ENCODE measurements at places on chromosomes 16 and 17. TPM values are rescaled to one million over a fixed set of nuclear protein-coding genes. Genes with fewer than 3 reads are reported as not detected.

DNA sequence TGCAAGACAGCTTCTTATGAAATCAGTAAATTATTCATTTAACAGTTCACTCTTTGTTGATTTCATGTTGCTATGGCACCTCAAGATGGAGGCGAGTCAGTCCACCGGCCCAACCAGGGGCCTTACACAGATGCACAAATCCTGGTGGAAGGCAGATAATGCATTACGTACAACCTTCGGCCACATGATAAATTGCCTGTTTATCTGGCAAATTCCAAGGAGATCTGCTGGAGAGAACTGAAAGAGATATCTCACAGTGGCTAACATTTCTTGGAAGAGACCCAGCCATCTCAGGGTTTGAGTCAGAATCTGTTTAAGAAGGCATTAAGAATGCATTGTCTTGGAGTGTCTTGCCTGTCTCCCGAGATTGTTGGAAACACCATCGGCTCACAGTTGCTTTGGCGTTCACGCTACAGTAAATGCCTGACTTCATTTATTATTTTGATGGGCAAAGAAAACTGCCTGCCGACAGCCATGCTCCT, 225.6 kb downstream of the MSI2 start:
- peaks cover 59% of the 10 kb centered on the region for H3K4me1 ChIP-seq
- H3K27me3 ChIP-seq, result no peaks in the 10 kb centered on the region
- peaks cover 3% of the 10 kb centered on the region for H3K36me3 ChIP-seq
- no peak overlapping the region for H3K4me3 ChIP-seq

The NPIPA7 gene
- total RNA-seq, result 4.4 TPM

- H3K4me1 ChIP-seq, result peaks cover 15% of the 10 kb centered on the region
- H3K4me3 ChIP-seq, result peak overlapping the region; percentile 86
- H3K27ac ChIP-seq, result peak overlapping the region; percentile 96
- no peaks in the 10 kb centered on the region for H3K27me3 ChIP-seq
- peaks cover 3% of the 10 kb centered on the region for H3K36me3 ChIP-seq
- DNase-seq, result no peak
Observed at GRCh38 chr16:71564335-71564967, 12.4 kb downstream of the TAT start.

DNA sequence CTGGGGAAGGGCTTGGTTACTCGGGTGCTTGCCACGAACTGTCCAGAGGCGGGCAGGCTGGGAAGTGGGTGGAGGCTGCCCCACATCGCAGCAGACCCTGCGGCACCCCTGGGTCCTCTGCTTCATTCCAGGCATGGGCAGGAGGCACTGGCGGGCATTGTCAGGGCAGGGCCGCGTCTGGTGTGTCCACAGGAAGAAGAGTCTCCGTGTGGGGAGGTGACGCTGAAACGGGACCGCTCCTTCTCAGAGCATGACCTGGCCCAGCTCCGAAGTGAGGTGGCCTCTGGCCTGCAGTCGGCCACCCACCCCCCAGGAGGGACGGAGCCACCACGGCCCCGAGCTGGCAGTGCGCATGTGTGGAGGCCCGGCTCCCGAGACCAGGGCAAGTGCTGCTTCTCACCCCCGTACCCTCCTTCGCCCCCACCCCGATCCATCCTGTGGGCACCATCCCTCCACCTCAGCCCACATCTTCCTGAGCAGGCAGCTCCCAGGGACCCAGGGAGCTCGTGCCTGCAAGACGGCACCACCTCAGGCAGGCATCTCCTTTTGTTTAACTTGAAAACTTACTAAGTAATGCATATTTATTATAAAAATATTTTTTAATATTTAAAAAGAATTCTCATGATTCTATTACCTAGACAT, 14.3 kb upstream of the TCF25 start:
- peaks cover 24% of the 10 kb centered on the region for H3K4me1 ChIP-seq
- H3K4me3 ChIP-seq, result no peak overlapping the region

DNA sequence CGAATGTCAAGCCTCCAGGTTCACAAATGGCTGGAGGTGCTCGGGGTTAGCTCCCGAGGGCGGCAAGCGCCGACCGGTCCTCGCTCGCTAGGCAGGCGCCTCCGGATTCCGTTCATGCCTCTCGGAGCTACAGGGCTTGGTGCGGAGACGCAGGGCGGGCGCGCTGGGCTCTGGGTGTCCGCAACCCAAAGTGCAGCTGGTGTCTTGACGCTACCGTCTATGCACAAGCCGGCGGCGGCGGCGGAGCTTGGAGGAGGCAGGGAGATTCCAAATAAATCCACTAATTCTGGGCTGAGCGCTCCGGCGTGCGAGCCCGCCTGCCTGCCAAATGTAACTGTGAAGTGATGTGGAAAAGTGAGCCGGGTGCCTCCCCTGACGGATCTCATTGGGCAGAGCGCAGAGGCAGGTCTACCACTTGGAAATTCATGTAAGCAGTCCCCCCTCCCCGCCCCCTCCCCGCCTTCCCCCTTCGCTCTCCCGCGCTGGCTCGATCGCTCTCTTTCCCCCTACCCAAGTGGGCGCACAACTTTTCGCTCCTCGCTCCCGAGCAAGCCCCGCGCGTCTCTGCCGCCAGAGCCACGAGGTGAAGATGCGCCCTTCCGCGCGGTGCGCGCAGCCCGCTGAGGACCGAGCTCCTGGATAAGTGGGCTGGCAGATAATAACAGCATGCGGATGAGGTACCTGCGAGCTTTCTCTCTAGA, at the start of gene CDH8:
Gene CDH8, minus strand, starts transcription at position 338 of the 701 bp plus-strand sequence. CDS start 15,035 bp downstream, outside the sequence.
- no peaks in the 10 kb centered on the region for H3K36me3 ChIP-seq
- no peak within 1 kb of the TSS for H3K4me3 ChIP-seq
- no peak for DNase-seq
- H3K27ac ChIP-seq, result no peak within 1 kb of the TSS
- peaks cover 29% of the 10 kb centered on the region for H3K27me3 ChIP-seq

The GNGT2 gene
- 23.9 TPM for total RNA-seq

GRCh38 chr16:50616883-50617645, 64.0 kb downstream of the SNX20 start:
- peaks cover 6% of the 10 kb centered on the region for H3K4me1 ChIP-seq
- no peak overlapping the region for H3K4me3 ChIP-seq
- H3K36me3 ChIP-seq, result no peaks in the 10 kb centered on the region
- no peaks in the 10 kb centered on the region for H3K27me3 ChIP-seq

DNA sequence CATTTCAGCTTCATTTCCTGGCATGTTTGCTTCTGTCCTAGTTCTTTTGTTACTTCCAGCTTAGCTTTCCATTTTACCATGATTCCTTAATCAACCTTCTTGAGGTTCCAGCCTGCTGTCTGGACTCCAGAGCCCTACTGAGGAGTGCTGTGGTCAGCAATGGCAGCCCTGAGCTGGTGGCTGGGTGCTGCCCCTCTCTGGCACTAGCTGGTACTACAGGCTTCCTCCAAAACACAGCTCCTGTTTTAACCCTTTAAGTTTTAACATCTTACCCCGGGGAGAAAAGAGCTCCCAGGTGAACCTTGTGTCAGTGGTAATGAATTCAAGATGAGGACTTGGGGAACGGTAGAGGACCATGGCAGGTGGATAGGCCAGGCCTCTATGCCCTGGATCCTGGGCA, 395.5 kb downstream of the TMEM114 start:
- H3K27me3 ChIP-seq, result no peaks in the 10 kb centered on the region
- no peak overlapping the region for H3K4me3 ChIP-seq
- DNase-seq, result no peak
- no peaks in the 10 kb centered on the region for H3K4me1 ChIP-seq
- H3K27ac ChIP-seq, result no peak overlapping the region

Measured in activated CD8-positive, alpha-beta T cell treated with anti-CD3 and anti-CD28 coated beads for 36 hours (primary cell).